T-helper 2 cell treated with Interferon-gamma antibody and Interleukin-4, amounts not matched to agents 100 ng/mL and 5 ng/mL, for 36 hours (primary cell): ENCODE measurements at places on chromosomes 2 and 18. TPM values are rescaled to one million over a fixed set of nuclear protein-coding genes. Genes with fewer than 3 reads are reported as not detected.

The ACTG2 gene
- not detected in 2 replicates for total RNA-seq

The IL1F10 gene
- total RNA-seq, result not detected in 2 replicates

The LINC00305 gene
- total RNA-seq, result not detected in 2 replicates

The CFAP65 gene
- total RNA-seq, result not detected in 2 replicates

The RBM44 gene
- total RNA-seq, result 0.84 and 0.93 TPM in 2 replicates

The ALPG gene
- total RNA-seq, result not detected in 2 replicates

The KYNU gene
- not detected in 2 replicates for total RNA-seq

The NEU2 gene
- not detected in 2 replicates for total RNA-seq

The EPB41L3 gene
- total RNA-seq, result 1.6 and 1.8 TPM in 2 replicates

The FOXI3 gene
- not detected in 2 replicates for total RNA-seq

The DUSP19 gene
- 0.80 and 0.93 TPM in 2 replicates for total RNA-seq

The DQX1 gene
- 0.80 and 1.1 TPM in 2 replicates for total RNA-seq

The SLC23A3 gene
- total RNA-seq, result 1.5 and 2.1 TPM in 2 replicates

The RANBP2 gene
- 55.4 and 64.2 TPM in 2 replicates for total RNA-seq

The ERFE gene
- 0.09 and 0.11 TPM in 2 replicates for total RNA-seq

The RAB27B gene
- 3.4 TPM in 2 replicates for total RNA-seq

The LRRTM4 gene
- total RNA-seq, result not detected in 2 replicates

The CRYGD gene
- not detected in 2 replicates for total RNA-seq

The AQP12B gene
- not detected in 2 replicates for total RNA-seq

The POTEJ gene
- total RNA-seq, result not detected in 2 replicates

The PTGR3 gene
- total RNA-seq, result 20.0 and 25.4 TPM in 2 replicates

The FBXO36 gene
- total RNA-seq, result 0.41 and 0.52 TPM in 2 replicates

The VWC2L gene
- not detected in 2 replicates for total RNA-seq

The GCA gene
- total RNA-seq, result 10.2 and 11.3 TPM in 2 replicates

The SFXN5 gene
- 13.5 and 13.7 TPM in 2 replicates for total RNA-seq

The WDR75 gene
- 57.3 and 58.5 TPM in 2 replicates for total RNA-seq

The PROKR1 gene
- total RNA-seq, result not detected in 2 replicates

The SPATS2L gene
- 52.4 and 54.0 TPM in 2 replicates for total RNA-seq

The RGPD3 gene
- total RNA-seq, result 0.20 and 0.30 TPM in 2 replicates

The GPR17 gene
- not detected in 2 replicates for total RNA-seq

The ITPRIPL1 gene
- 34.2 and 35.8 TPM in 2 replicates for total RNA-seq

The MAP2 gene
- 0.05 TPM in 1 of 2 replicates, not detected in the other for total RNA-seq

The INHA gene
- total RNA-seq, result not detected in 2 replicates

The NPPC gene
- not detected in 2 replicates for total RNA-seq
